Osteoblast (primary cell): ENCODE measurements at places on chromosomes 16 and 17. TPM values are rescaled to one million over a fixed set of nuclear protein-coding genes. Genes with fewer than 3 reads are reported as not detected.

- DNase-seq = peak; percentile 89
These were observed 36.9 kb downstream of the SYCE1L start for GRCh38 chr16:77236063-77236511.

DNA sequence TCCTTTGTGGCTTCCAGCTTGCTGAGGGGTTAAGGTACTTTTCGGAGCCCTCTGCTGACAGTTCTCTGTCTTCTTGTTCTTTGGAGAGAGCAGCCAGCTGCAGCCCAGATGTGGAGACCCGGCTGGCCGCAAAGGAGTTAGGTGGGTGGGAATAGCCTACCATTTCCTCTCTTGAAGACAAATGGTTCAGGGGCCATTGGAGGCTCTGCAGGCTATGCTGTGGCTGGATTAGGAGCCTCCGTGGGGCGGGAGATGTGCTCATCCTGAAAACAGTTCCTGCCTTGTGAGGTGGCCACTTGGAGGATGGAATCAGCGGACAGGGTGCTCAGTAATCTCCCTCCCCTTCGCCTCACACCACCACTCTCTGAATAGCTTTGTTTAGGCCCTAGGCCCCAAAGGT lies 30.3 kb downstream of the MEOX1 start:
- DNase-seq = no peak

GRCh38 chr17:78241277-78242023 lies 10.0 kb downstream of the TMEM235 start:
- DNase-seq = peak; percentile 84

GRCh38 chr17:57929386-57929785 lies 25.8 kb downstream of the CUEDC1 start:
- DNase-seq = peak; percentile 4

DNA sequence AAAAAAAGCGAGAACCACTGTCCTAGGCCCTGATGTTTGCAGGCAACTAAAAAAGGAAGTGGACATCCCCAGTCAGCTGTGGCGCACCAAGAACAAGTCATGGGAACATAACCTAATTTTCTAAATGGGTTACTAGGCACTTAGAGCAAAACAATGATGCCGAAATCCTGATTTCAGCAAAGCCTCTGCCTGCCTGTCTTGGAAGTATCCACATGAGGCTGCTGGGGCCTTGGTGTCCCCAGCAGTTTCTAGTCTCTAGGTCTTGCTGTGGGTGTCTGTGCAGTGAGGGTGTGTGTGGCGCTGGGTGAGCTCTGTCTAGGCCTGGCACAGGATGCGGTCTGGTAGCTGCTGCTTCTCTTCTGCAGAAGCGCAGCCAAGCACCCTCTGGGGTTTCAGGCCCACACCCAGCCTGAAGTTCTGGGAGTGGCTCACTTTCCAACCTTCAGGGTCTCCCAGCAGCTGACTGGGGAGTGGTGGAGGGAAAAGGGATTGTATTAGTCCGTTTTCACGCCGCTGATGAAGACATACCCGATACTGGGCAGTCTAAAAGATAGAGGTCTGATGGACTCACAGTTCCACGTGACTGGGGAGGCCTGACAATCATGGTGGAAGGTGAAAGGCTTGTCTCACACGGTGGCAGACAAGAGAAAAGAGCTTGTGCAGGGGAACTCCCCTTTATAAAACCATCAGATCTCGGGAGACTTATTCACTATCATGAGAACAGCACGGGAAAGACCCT lies 21.1 kb downstream of the STH start:
- no peak for DNase-seq

DNA sequence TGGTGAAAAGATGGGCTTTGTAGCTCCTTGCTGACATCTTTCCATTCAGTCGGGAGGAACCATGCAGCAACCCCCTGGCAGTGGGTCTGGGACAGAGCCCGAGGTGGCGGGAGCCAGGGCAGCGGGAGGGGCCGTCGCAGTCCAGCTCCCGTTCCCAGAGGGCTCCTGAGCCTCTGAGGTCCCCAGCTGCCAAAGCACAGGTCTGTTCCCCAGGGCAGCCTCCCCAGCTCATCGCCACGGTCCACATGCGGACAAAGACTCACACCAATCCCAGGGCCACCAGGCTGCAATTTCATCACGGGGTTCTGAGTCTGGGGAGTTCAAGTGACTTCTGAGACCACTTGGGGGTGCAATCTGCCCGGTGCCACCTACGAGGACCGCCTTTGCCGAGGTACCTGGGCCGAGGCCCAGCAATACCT lies 196.0 kb downstream of the RBFOX3 start:
- DNase-seq = no peak

GRCh38 chr17:76584427-76585032 lies 1.1 kb downstream of the ST6GALNAC2 start:
- peak; percentile 37 for DNase-seq

GRCh38 chr16:30184096-30184890 lies 891 bp downstream of the CORO1A start:
- DNase-seq = peak; percentile 87

DNA sequence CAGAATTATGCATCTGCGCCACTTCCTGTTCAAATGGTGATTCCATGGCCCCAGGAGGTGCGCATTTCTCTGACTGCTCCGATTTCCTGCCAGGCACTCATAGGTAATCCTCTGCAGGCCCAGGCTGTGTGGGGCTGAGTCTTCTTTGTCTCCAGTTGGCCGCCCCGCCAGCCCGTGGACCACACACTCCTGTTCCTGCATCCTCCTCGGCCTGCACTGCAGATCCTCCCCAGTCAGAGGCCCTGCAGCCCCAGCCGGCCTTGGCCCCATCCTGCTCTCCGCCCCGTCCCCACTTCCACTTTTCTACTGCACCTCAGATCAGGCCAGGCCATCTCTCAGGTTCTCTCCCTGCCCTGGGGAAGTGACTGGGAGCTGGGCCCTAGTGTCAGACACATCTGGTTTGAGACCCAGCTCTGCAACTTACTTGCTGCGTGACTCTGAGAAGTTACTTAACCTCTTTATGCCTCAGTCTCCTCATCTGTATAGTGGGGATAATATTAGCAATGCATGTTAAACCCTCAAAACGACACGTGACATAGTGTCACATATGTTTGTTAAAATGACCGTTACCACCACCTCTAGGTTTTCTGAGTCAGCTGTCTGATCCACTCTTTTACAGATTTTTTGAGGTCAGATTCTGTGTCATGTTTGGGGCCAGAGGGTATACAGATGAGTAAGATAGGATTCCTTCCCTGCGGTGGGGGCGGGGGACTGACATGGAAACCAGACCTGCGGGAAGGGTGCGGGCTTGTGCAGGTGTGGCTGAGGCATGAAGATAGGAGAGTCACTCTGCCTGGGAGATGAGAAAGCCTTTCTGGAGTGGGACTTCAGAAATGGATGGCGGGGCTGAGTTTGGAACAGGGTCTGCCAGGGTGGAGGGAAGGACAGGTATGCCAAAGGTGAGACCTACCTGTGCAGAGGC lies 12.8 kb downstream of the RAB11FIP4 start:
- no peak for DNase-seq

- DNase-seq = peak; percentile 96
These were observed 1.6 kb downstream of the HIC1 start for GRCh38 chr17:2056206-2057174.

- DNase-seq = no peak
These were observed 54.2 kb upstream of the PVALEF start for GRCh38 chr17:81111066-81111465.

TM4SF5 gene
- total RNA-seq = not detected in 2 replicates

SEPTIN1 gene
- total RNA-seq = 0.29 TPM in 1 of 2 replicates, not detected in the other

- DNase-seq = no peak
These were observed 69.9 kb upstream of the NUDT7 start for GRCh38 chr16:77652399-77652798.

CRHR1 gene
- total RNA-seq = not detected in 2 replicates

NTN3 gene
- under 0.01 and 0.36 TPM in 2 replicates for total RNA-seq

DNA sequence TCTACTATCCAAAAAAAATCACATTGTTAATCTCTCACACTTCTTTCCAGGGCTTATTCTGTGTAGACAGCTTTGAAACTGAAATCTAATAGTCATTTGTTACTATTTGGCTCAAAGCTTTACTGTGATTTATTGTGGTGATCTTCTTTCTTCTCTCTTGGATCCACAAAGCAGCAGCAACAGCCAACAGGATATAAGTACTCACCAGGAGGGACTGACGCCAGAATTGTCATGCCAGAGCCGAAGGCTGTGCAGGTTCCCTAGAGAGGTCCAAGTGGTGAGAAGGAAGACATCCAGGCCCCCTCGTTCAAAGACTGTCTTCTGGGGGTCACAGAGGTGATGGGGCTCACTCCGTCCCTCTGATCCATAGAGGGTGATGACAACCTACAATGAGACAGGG lies 33.3 kb downstream of the PKD1L3 start:
- DNase-seq = no peak

C17orf78 gene
- total RNA-seq = not detected in 2 replicates

DNA sequence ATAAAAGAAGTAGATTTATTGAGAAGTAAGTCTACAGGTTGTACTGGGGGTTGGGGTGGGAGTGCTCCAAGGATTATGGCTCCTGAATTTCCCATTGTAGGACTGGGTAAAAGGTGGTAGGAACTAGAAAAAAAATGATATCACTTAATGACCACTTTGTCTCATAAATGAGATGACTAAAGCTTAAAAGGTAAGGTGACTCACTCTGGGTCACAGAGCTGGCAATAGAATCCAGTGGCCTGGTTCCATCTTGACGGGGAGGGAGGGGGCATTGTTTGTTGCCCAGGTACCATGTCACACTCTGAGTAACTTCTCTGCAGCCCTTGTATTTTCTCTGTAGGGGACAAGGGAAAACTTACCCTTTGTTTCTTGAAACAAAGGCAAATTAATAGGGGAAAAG lies 126.1 kb downstream of the PITPNC1 start:
- no peak for DNase-seq

MMP25 gene
- under 0.01 TPM in 1 of 2 replicates, not detected in the other for total RNA-seq

DNA sequence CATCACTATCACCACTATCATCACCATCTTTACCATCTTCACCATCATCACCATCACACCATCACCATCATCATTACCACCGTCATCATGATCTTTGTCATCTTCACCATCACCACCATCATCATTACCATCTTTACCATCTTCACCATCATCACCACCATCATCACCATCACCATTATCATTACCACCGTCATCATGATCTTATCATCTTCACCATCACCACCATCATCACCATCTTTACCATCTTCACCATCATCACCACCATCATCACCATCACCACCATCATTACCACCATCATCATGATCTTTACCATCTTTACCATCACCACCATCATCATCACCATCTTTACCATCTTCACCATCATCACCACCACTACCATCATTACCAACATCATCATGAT lies 10.2 kb upstream of the ZNF469 start:
- no peak for DNase-seq

ARL4D gene
- 12.1 and 18.8 TPM in 2 replicates for total RNA-seq

GRCh38 chr17:63780507-63780906 lies 6.5 kb downstream of the DDX42 start:
- no peak for DNase-seq

DNA sequence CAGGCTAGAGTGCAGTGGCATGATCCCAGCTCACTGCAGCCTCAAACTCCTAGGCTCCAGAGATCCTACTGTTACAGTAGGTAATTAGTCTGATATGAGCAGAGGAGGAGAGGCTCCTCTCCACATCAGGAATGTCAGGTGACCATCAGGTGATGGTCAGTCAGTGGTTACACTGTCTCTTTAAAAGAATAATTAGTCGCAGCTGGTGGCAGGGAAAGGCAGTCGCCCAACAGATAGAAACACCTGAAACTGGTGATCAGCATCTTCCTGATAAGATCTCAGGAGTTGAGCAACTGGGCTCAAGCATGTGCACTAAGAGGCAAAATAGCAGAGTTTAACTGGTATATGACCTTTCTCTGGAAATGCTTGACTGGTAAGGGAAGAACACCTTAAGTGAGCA lies 21.5 kb upstream of the ABCA5 start:
- DNase-seq = no peak

ARHGDIG gene
- total RNA-seq = not detected in 2 replicates

- no peak for DNase-seq
These were observed 18.3 kb downstream of the CCDC182 start for GRCh38 chr17:57726838-57727237.

- no peak for DNase-seq
These were observed 269.7 kb downstream of the CA10 start for GRCh38 chr17:51888816-51889215.

GRCh38 chr16:70270176-70270575 lies 18.4 kb upstream of the EXOSC6 start:
- DNase-seq = no peak

GRCh38 chr16:59173408-59173831 lies 439.3 kb upstream of the GOT2 start:
- DNase-seq = no peak

GRCh38 chr17:77420804-77421629 lies 280.2 kb downstream of the SEC14L1 start:
- peak; percentile 95 for DNase-seq

MT4 gene
- not detected in 2 replicates for total RNA-seq

DNA sequence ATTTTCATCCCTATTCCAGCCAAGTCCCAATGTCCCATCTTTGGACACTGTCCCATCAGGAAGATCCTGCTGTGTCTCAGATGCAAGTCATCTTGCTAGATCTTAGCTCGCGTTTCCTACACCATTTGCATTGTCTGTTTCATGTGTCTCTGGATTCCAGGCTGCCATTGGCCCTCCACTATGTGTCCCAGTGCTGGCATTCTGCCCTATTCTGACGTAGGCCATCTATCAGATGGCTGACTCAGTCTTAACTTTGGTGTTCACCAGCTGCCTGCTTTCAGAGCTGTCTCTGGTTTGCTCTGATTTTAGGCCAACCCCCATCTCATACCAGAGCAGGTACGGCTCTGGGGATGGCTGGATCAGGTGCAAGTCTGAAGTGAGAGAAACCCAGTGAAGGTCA lies 300.9 kb upstream of the ASIC2 start:
- DNase-seq = no peak

DNA sequence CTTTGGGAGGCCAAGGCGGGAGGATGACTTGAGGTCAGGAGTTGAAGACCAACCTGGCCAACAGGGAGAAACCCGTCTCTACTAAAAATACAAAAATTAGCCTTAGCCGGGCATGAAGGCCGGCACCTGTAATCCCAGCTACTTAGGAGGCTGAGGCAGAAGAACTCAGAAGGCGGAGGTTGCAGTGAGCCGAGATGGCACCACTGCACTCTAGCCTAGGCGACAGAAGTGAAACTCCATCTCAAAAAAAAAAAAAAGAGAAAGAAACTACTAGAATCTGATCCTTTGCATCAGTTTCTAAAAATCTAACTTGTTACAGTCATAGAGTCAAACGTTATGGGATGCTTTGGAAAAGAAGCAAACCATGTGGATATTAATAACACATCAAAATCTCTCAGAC lies 1.6 kb upstream of the PECAM1 start:
- DNase-seq = no peak
